ENCODE measurements at places on chromosomes 16 and 17.

DNA sequence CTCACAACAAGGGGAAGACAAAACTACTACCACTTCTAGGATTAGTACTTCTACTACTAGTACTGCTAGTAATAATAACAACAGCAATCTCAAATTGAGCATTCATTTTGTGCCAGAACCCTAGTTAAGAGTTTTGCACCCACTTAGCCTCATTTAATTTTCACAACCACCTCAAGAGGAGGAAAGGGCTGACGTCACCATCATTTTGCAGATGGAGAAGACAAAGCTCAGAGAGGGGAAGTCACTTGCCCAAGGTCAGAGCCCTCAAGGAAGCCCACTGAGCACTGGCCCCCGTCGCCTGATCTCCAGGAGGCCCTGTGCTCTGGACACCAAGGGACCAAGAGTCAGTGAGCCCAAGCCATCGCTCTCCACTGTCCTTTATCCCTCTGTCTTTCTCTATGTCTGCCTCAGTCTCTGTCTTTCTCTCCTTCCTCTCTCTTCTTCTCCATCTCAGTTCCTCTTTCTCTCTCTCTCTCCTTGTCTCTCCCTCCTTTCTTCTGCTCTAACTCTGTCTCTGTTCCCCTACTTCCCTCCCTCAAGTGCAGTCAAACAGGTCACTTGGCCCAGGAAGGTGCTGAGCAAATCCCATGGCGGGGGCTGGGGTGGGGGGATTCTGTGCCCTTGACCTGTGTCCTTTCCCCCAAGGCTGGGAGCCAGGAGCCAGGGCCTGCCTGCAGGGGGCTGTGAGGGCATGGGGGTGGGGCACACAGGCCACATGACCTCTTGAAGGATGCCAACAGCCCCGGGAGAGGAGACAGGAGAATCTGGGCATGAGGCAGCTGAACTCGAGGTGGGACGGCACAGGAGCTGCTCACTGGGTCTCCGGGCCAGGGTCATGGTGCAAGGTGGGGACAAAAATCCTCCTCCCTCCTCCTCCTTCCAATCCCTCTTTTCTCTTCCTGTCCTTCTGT lies 11.2 kb upstream of the NGFR start:
- no peak for DNase-seq

GRCh38 chr16:25005445-25006306 lies 9.5 kb downstream of the ARHGAP17 start:
- no peak for DNase-seq

GRCh38 chr16:89944773-89945172 lies 3.8 kb upstream of the DEF8 start:
- no peak for DNase-seq

DNA sequence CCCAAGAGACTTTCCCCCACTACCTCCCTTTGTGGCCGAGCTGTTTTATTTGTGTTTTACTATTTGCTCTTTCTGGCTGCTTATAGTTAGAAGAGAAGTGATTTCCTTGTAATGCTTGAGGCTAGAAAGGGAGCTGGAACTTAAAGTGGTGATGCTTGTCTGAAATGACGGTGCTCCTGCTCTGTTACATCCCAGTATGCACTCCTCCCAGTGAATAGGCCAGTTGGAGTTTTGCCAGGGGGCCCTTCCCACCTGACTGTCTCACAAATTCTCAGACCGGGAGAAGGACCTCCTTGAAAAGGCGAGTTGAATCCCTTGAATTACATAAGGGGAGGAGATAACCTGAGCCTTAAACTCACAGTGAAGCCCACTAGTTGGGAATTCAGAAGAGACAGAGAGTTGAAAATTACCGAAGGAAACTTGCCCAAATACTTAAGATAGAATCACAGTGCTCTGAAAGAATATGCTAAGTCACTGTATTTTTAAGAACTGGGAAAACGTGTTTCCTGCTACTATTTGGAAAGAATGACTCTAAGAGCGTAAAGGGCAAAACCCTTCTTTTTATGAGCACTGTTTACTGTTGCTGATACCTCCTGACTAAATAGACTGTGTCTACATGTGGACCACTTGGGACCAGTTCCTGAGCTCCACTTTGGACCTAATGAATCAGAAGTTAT lies 84.7 kb upstream of the CLEC3A start:
- DNase-seq: no peak

GRCh38 chr16:3536271-3536731 lies 35.5 kb downstream of the CLUAP1 start:
- DNase-seq: no peak

DNA sequence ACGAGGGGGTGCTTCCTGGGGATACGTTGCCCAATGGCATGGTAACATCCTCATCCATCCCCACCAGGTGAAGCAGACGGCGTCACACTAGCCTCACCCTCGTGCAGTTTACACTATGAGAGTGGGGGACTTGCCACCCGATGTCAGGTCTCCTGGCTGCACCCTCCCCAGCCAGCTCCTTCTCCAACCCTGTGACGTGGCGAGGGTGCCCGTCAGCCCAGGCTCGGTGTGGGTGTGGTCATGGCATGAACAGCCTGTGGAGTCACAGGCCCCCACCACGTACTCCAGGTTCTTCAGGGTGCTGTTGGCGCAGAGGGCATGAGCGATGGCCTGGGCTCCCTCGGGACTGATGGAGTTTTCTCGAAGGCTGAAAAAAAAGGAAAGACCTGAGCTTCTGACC lies 28.3 kb downstream of the NLRC3 start:
- DNase-seq: no peak

DNA sequence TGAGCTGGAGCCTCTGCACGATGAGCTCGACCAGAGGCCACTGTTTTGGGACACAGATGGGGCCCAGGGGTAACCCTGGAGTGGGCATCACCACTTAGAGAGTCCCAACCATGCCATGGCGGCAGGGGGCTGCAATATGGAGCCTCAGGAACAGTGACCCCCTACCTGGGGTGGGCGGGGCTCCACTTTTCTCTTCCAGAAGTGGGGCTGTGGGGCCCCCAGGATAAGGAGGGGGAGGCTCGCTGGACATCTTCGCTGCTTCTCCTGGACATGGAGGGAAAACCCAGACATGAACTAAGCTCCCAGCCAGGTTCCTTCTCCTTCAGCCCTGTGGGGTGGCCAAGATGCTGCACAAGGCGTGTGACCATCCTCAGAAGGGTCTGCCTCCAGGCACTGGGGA lies 24.7 kb downstream of the CDIP1 start:
- DNase-seq: no peak

- no peak for DNase-seq
Measured at GRCh38 chr17:68662479-68662878, 61.3 kb upstream of the FAM20A start.

DNA sequence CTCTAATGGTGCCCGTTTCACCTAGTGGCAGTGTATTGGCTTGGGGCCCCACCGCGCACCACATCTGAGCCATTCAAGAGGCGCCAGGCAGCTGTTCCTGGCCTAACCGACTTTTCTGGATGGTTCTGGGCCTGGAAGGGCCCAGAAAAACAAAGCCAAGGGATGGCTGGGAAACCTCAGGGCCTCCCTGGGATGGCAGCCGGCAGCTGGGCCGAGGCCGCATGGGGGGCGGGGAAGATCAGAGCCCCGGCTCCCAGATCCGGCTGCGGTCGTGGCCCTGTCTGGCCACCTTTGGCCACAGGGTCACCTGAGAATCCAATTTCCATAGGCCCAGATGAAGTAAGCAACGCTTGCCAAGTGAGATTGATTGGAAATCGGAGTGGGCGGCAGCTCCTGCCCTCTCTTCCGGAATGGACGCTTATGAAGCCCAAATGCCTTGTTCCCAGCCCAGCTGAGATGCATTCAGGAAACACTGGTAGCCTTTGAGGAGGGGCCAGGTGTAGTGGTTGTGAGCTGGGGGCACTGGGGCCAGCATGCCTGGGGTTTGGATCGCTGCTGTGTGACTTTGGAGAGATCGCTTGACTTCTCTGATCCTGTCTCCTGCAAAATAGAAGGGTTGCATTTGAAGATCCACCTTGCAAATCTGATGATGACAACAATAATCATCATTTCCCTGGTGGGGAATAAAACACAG lies 163.8 kb upstream of the GSE1 start:
- DNase-seq: no peak

GRCh38 chr17:37064206-37064605 lies 115.5 kb downstream of the AATF start:
- DNase-seq: no peak

DNA sequence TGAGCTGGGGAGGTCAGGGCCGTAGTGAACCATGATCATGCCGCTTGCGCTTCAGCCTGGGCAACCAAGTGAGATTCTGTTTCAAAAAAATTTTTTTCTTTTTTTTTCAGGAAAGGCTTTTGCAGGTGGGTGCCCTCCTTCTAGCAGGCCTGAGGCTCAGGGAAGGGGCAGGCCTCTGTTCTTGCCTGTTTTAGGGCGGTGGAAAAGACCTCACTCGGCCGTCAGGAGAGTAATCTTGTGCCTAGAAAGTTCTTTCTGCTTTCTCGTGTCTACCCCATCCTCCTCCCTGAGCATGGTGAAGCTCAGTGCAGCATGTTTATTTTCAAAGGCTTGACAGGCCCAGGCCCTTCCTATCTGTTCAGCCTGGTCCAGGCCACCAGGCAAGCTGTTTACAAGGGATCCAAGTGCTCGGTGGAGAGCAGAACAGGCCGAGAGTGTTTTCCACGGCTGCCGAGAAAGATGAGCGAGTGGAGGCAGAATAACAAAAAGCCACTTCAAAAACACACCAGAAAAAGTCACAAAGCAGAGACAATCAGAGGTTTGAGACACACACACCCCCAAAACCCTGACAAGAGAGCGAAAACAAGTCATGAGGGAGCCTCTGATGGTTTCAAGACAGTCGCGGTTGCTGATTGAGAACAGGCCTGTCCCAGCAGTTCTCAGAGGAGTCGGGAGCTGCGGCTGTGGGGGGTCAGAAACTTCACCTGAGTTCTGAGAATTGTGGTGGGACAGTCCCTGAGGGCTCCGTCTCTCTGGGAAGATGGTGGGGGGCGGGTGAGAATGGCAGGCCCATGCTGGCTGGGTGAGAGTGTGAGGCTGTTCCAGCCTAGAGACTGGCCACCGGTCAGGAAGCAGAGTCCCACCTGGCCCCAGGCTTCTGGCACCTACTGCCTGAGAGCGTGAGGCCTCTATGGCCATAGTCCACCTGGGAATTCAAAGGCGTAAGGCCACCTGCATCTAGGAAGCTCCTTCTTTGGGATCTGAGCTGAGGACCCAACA lies 37.5 kb upstream of the CCR7 start:
- DNase-seq: no peak

GRCh38 chr16:88789594-88789993 lies 4.6 kb upstream of the PIEZO1 start:
- DNase-seq: no peak

DNA sequence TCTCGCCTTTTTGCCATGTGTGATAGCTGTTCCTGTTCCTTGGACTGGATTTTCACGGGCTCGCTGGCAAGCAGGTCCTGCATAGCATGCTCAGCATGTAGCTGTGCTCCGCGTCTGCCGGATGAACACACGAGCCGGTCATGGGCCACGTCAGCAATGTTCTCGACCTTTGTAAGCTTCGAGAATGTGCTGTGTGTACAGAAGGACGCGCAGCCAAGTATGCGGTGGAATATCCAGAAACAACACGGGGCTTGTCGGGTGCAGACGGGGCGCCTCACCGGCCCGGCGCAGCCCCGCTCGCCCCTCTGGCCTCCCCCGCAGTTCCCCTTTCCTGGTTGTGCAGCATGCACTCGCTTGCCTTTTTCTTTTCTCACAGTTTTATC lies 42.2 kb downstream of the RPTOR start:
- no peak for DNase-seq

GRCh38 chr17:4505187-4505586 lies 6.5 kb downstream of the SPNS2 start:
- DNase-seq: peak; percentile 60

DNA sequence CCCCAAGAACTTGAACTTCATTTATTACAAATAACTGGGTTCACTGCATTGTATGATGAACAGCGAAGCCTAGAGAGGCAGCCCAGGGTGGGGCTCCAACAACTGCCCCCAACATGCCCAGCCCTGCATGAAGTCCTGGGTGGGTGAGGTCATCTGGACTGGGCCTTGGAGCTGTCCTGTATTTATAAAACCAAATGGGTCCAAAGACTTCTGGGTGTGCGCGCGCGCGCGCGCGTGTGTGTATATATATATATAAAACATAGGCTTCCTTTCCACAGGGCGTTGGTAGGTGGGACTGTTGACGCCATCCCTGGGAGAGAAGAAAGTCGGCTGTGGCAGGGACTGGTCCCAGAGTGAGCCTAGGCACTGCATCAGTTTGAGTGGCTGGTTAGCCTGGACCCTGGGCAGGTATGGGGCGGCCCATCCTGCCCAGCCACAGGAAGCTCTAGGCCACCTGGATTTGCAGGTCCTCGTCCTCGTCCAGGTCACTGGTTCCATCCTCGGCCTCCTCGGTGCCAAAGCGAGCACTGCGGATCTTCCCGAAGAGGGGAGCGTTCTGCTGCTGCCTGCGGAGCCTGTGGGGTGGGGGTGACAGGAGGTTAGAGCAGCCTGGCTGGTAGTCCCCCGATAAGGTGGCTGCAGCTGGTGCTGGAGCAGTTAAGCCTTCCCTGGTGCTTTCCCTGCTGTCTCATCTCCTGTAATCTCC lies 23.9 kb downstream of the CCDC102A start:
- DNase-seq: no peak

GRCh38 chr16:51404386-51404785 lies 253.3 kb upstream of the SALL1 start:
- no peak for DNase-seq

- no peak for DNase-seq
Measured at GRCh38 chr16:58365623-58366022, 26.6 kb upstream of the GINS3 start.

DNA sequence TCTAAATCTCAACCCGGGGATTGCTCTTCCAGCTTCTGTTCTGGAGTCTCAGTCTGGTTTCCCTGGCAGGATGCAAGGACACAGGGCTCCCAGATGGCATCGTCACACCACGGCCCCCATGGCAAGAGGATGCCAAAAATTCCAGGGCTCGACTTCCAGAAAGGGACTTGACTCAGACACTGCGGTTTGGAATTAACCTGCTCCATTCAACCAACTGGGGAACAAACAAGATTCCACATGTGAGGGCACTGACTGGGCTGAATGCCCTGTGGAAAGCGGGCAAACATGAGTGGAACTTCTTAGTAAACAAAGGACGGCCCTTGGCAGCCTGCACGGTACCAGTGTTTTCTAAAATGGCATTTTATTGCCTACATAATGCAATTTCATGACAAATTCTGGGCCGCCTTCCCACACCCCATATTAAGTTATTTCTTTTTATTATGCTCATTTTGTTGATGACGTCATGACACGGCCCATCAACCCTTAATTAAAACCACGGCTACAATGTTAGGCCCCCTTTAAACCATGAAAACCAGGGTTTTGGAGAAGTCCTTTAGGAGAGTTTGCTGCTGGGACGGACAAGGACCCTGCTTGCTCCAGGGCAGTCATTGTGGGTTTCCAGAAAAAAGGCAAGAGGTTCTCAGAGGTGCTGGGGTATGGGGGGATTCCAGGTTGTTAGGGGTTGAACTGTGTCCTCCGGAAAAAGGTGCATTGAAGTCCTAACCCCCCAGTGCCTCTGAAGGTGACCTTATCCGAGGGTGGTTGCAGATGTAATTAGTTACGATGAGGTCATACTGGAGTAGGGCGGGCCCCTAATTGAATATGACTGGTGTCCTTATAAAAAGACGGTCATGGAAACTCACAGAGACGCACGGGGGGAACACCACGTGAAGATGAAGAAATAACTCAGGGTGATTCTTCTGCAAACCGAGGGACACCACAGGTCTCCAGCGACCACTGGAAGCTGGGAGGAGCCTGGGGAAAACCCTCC lies 205.6 kb downstream of the FOXL1 start:
- DNase-seq: no peak

- DNase-seq: no peak
Measured at GRCh38 chr17:78364436-78365281, 4.8 kb upstream of the SOCS3 start.
